ENCODE measurements at places on chromosomes 1 and 21. TPM values are rescaled to one million over a fixed set of nuclear protein-coding genes. Genes with fewer than 3 reads are reported as not detected.

UBXN10 gene
- total RNA-seq: not detected

APCS gene
- total RNA-seq: not detected

TSSK3 gene
- 2.0 TPM for total RNA-seq

ACTN2 gene
- 0.28 TPM for total RNA-seq

SHISA4 gene
- 39.1 TPM for total RNA-seq

GPR153 gene
- total RNA-seq: 5.8 TPM

DNA sequence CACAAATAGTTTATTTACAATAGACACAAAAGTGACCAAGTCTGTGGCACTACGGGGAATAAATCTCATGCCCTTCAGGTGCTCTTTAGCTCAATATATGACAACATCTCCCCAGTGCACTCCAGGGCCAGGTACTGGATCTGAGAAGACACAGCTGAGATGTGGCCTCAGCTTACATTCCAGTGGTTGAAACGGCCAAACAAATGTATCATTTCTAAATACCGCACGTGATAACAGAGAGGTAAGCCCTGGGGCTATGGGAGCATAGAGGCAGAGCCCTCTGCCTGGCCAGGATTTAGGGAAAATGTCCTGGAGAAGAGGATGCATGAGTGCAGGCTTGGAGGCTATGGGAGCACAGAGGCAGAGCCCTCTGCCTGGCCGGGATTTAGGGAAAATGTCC, 630.5 kb downstream of the SMYD3 start:
- no peak for DNase-seq

- no peak for DNase-seq
Measured at GRCh38 chr21:38898422-38899096, 92.8 kb downstream of the ETS2 start.

DNA sequence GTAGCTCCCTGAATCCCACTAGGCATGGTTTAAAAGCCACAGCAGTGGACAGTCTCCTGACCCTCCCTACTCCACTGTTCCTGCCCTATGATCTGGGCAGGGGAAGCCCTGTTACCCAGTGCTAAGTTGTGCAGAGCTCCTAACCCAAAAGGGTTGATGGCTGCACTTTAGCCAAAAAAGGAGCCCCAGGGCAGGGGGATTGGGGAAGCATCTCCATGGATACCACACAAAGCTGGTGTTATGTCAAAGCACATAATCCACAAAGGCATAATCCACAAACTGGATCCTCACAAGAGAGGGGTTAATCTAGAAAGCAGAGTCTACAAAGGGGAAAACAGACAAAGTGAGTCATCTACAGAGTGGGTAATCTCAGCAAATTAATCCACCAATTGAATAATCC, 5.7 kb downstream of the RSPO1 start:
- DNase-seq: no peak

DNA sequence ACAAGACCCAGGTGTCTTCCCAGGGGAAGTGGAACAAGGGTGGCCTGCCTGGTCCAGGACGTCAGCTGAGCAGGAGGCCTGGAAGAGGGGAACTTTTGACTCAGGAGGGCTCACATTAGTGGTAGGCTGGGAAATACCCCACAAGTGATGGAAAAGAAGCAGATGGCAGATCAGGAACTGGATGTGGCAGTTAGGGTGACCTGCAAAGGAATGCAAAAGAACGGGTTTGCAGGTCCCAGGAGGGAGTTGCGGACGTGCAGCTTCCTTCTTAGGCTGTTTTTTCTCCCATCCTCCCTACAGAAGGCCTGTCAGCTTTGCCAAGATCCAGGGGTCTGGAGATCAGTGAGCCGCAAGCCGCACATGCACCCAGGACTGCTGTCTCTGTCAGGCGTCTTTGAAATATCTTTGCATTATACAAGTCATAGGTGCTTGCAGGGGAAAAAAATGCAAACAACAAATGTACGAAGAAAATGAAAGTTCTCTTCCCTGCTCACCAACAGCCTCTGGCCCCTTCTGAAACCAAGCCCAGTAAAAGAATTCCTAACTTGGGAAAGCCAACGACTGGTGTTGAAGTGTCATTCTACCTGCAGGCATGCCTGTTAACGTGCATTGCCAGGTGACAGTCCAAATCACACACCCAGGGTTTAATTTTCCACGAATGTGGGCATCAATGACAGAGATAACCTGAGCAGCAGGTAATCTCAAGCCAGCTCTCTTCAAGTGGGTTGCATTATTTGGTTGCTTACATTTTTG, 34.4 kb downstream of the NENF start:
- DNase-seq: peak; percentile 51

GRCh38 chr1:80961464-80962190, 839.1 kb upstream of the ADGRL2 start:
- no peak for DNase-seq

- no peak for DNase-seq
Measured at GRCh38 chr1:154967331-154967950, 3.1 kb downstream of the SHC1 start.

DNA sequence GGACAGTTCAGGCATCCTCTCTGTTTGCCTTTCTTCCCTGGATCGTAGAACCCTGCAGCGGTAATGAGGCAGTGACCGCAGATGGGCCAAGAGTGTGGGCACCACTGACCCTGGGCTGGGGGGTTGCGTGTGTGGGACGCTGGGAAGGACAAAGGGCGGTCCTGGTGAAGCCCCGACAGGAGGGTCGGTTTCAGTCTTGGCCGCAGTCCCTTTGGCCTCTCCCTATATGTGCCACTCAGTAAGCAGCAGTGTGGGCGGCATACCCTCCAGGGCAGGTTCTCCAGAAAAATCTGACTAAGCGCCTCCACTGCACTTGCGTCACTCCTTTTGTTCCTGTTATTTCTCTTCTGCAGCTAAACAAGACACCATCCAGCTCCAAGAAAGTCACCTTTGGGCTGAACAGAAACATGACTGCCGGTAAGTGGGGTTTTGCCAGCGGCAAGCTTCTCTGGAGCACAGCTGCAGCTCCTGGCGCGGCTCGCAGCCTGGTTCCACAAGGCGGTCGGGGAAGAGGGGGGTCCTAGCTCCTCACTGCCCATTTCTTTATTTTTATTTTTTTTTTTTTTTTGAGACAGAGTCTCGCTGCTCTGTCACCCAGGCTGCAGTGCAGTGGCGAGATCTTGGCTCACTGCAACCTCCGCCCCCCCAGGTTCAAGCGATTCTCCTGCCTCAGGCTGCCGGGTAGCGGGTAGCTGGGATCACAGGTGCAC, 27.7 kb upstream of the PDXK start:
- peak; percentile 72 for DNase-seq

GRCh38 chr1:43779805-43780403, 72.6 kb downstream of the ST3GAL3 start:
- no peak for DNase-seq

GRCh38 chr1:97334454-97334853, 586.4 kb downstream of the DPYD start:
- DNase-seq: no peak

DNA sequence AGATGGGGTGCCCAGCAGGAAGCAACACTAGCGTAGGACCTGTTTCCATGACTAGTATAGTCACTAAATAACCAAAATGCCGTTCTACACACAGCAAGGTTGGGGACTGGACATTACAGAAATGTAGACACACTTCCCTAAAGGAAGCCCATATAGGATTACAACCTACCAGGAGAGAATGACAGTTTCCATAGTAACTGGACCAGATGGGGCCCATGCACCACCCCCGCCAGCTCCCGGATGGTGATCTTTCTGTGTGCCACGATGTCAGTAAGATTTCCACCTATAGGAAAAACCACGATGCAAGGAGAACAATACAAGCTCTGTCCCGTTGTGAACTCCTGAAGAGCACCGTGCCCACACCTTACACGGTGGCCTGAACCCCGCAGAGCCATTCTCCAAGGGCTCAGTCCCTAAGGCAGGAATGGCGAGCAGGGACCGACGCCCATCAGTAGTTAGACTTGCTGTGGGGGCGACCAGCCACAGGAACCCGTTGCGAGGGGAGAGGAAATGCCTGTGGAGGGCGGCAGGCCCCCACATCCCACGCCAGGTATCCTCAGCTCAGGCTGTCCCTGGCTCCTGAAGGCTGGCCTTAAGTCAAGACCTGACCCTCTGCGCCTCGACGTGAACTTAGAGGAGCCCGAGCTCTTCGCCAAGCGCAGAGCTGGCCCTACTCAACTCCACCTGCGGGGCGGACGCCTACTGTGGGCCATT, 13.6 kb upstream of the CEP85 start:
- DNase-seq: no peak

DNA sequence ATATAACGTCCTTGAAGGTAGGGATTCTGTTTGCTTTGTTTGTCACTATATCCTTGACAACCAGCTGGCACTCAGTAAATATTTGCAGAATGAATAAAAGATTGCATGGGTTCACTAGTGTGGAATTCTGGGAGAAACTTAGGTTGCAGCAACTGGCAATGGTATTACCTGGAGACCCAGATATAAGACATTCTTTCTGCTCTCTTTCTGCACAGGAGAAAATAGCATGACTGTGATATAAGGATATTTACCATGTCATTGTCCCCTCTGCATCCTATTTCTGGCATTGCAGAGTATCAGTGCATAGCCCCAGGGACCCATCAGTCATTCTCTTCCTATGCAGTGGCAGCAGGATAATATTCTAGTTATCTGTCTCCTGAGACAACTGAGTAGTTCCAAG, 308.9 kb upstream of the LRRC7 start:
- DNase-seq: no peak

DNA sequence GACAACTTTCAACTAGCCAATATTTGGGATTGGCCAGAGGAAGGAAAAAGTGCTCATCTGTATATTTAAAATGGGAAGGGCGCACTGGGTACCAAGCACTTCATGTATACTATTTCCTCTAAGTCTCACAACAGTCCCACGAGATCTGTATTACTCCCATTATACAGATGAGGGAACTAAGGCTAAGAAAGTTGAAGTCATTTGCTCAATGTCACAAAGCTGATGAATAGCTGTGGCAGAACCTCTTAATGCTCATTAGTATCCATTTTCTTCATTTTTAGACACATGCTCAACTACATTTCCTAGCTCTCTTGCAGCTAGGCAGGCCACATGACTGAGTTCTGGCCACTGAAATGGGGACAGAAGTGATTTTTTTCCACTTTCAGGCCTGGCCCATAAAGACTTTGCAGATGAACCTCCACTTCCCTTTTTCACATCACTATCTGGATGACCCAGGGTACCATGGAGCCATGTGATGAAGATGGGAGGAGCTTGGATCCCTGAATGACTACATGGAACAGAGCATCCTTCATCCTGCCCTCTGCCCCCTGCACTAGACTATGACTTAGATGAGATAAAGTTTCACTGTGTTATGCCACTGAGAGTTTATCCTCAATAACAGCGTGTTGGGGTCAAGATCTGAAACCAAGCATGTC, 31.8 kb downstream of the ATF3 start:
- DNase-seq: no peak

GRCh38 chr1:1179346-1179982, 5.8 kb downstream of the TTLL10 start:
- no peak for DNase-seq

- no peak for DNase-seq
Measured at GRCh38 chr1:51898090-51898734, 19.7 kb upstream of the NRDC start.

- DNase-seq: no peak
Measured at GRCh38 chr1:198902655-198903054, 263.8 kb downstream of the PTPRC start.

- no peak for DNase-seq
Measured at GRCh38 chr1:19903621-19904020, 19.8 kb downstream of the PLA2G2E start.
